Esophagus mucosa (tissue), 1 donor: ENCODE measurements at places on chromosomes 11 and 22.

DNA sequence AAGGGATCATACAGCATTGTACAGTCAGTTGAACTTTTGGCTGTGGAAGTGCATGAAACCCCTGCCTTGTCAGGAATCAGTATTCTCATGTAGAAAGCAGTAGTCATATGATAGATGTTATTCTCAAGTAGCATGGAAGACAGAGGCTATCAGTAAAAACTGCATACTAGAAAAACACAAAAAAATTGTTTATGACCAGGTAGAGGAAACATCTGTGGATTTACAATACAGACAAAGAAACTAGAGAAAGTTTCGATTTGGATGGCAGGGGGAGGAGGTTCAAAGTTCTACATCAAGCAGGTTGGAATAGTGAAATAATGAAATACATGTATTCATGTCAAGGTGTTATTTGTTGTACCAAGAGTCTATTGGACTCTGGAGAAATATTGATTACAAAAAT, 212.3 kb upstream of the DDI1 start:
- ATAC-seq: no peak

DNA sequence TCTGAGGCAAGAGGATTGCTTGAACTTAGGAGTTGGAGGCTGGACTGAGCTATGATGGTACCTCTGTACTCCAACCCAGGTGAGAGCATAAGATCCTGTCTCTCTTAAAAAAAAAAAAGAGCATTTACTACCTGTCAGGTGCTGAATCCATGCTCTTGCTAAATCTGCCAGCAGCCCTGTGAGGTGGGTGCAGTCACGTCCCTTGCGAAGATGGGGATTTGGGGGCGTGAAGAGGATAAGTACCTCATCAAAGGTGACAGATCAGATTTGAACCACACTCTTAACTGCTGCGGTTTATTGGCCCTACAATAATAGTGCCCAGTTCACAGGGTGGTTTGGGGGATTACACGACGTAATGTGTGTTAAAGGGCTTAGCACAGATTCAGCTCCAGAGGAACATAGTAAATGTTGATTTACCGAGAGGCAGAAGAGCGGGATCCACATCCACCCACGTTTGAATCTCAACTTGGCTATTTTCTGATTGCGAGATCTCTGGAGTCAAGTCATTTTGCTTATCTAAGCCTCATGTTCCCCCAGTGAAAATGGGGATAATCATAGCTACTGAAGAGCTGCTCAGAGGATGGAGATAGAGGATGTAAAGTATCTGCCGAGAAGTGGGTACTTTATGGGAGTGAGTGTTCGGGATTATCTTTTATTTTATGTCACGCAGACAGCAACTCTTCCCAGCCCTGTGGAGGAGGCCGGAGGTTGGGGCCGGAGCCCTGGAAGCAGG, 28.1 kb upstream of the LRRC10B start:
- ATAC-seq: no peak

DNA sequence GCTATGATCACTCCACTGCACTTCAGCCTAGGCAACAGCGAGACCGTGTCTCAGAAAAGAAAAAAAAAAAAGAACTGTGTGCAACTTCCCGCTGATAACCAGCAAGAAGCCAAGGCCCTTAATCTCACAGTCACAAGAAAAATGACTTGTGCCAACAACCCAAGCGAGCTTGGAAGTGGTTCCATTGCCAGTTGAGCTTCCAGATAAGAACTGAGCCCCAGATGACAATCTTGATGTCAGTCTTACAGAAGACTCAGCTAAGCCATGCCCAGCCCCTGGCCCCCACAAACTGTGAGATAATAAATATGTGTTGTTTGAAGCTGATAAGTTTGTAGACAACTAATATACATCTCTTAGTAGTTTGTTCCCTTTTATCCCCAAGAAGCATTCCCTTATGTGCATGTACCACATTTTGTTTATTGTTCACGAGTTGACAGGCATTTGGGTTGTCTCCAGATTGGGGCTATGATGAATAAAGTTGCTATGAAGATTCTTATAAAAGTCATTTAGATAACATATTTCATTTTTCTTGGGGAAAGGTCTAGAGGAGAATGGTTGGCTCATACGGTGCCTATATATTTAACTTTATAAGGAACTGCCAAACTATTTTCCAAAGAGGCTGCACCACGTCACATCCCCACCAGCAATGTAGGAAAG, 85.9 kb downstream of the TIMP3 start:
- no peak for ATAC-seq

DNA sequence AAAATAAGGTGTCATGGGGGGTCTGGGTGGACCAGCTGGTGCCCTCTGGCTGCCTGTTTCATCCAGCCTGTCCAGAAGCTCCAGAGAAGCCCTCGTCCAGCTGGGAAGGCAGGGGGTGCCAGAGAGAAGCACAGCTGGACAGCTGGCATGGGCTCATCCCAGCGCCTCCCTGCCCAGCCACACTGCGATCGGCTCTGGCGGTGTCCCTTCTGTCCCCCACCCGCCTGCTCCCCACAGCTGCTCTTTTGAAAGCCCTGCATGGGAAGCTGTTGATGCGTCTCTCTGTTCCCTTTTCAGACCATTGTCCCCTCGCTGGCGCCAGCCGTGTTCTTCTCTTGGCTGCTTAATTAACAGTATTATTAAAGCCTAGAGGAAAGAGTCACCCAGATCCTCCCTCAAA, 86.5 kb downstream of the MN1 start:
- no peak for ATAC-seq

DNA sequence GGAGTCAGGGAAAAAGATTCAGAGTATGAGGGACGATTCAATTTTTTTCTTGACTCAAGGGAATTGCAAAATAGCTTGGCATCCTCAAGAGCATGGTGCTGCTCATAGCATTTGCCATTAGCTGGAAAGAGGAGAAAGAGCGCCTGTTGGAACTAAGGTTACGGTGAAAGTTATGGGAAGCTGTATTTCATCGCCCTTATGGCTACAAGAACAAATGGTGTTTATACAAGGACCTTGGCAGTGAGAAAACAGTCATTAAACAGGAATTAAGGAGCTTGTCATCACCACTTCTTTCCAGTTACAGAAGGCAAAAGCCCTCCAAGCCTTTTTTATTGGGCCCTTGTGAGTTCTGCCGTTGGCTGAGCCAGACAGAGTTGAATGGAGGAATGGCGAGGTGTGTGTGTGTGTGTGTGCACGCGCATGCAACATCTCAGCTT, 74.2 kb downstream of the ALX4 start:
- ATAC-seq: no peak

DNA sequence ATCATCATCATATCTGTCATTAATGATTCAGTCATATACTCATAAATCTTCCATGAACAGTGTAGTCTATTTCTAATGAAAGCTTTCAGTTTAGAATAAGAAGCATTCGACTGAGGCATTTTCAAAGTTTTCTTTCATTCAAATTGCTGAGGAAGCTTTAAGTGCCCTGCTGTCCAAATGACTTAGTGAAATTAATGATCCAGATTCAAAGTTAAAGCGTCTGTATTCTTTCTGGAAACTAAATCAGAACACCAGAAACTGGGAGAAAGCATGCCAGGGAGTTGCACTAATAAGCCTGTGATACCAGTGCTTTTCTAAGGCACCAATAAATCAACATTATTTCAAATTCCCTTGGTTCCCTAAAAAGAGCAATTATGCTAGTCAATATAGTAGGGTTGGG, 367.8 kb upstream of the ANO5 start:
- ATAC-seq: no peak

GRCh38 chr11:27408246-27408800, 45.3 kb upstream of the CCDC34 start:
- ATAC-seq: no peak

- no peak for ATAC-seq
Measured at GRCh38 chr11:86746514-86746913, 53.8 kb upstream of the PRSS23 start.

DNA sequence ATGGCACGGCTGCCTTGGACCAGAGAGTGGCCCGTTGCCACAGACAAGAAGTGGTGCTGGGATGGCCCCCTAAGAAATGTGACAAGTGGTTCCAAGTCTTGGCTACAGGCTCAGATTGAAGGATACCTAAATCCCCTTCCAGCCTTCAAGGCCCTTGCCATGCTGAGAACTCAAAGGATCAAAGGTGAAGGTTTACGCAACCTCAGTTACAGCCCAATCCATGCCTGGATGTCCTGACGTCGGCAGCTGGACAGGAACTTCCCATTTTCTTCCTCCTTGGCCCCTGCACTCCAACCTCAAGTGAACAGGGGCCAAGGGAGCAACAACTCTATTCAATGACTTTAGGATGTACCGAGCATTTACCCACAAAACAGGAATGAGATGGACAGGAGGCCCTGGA, 95.4 kb downstream of the DHCR7 start:
- ATAC-seq: no peak

DNA sequence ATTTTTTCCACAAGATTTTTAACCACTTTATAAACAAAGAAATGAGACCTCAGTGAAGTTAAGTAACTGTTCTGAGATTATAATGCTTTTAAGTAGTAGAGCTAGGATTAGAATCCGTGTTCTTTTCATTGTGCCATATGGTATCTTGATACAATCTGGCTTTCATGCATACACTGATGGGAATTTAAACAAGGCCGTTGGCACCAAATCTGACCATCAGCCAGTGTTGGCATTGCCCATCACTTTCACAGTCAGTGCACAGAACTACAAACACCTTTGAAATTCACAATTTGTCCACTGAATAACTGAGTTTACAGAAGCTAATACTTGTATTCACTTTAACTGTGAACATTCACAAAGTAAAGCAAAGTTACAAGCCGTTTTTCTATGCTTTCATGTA, 1228.0 kb downstream of the TBC1D22A start:
- no peak for ATAC-seq

DNA sequence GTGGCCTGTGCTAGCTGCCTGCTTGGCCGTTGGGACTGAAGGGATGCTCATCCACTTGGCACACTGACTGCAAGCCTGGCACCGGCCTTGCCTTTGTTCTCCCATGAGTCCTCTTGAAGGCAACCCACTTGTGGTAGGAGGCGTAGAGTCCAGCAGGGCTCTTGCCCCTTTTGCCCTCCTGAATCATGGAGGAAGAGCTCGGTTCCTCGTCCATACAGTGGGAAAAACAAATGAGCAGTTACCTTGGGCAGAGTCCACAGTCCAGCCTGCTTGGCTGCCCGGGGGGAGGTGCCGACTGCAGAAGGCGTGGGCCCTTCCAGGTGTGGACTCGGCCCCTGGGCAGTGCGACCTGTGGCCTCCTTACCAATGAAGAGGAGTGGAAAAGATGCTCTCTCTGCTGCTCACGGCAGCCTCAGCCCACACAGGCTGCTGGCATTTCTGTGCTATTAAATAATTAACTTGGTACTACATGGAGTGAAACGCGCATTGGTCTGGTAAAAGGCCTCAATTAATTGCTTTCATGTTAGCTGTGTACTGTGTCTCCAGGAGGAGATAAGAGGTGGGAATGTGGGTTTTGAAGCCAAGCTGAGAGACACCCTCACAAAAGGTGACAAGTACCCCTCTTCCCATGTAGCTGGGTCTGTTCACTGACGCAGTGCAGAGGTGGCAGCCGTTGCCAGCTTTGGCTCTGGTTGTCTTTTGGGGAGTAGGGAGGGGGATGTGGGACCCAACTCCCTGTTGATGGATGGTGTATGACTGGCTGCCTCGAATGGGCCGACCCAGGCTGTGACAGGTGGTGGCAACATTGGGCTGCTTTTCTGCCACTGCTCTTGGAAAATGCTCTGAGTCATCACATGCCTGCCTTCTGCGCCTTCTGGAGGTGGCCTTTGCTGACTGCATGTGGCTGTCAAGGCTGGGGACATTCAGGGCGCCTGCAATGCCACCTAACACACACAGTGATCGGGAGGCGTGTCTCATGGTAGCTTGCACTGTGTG, 26.8 kb upstream of the B3GAT1 start:
- no peak for ATAC-seq

DNA sequence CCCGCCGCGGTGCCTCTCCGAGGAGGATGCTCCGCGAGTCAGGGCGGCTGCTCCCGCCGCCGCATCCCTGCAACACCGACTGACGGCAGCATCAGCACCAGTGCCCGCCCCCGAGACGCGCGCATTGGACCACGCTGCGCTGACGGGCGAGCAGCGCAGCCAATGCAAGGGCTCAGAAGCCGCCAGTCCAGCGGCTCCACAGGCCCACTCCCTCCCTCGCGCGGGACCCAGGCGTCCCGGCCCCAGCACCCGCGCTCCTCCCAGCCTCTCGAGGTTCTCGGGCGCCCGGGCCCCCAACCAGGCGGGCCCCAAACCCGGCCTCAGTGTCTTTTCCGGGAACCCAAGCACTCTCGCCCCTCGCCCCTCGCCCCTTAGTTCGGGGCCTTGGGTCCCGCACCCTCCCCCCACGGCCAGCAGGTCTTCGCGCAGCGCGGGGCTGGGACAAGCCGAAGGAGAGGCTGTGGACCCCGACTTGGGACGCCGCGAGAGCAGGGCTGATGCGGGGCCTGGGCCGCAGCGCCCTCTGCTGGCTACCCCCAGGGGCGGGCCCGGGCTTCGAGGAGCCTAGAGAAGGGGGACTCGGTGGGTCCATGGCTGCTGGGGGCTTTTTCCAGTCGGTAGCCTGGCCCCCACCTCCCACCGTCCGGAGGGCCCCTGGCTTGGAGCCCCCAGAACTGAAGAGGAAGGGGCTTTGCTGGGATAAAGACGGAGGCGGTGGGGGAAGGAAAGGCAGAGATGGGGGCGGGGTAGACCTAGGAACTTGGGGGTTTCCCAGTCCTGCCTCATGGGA, at the start of gene NRXN2:
NRXN2 (minus strand) TSS at position 81 of the 790 bp plus-strand sequence. CDS start 9,498 bp downstream, outside the sequence.
- ATAC-seq: peak; percentile 88

DNA sequence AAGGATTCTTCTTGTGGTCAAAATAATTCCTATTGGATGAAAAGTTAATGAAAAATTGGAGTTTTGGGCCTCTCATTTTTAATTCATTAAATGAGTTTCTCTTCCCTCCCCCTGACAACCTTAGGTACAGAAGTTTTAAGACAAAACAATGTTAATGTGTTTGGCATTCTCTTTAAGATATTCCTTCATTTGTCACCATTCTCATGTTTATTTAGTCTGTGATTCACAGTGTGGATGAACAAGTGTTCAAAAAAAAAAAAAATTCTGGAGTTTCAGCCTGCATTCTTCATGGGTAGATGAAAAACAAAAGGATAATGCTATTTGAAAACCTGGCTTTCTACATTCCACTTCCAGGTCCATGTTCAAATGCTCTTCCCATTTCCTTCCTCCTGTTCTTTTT, 172.6 kb upstream of the LUZP2 start:
- ATAC-seq: no peak

DNA sequence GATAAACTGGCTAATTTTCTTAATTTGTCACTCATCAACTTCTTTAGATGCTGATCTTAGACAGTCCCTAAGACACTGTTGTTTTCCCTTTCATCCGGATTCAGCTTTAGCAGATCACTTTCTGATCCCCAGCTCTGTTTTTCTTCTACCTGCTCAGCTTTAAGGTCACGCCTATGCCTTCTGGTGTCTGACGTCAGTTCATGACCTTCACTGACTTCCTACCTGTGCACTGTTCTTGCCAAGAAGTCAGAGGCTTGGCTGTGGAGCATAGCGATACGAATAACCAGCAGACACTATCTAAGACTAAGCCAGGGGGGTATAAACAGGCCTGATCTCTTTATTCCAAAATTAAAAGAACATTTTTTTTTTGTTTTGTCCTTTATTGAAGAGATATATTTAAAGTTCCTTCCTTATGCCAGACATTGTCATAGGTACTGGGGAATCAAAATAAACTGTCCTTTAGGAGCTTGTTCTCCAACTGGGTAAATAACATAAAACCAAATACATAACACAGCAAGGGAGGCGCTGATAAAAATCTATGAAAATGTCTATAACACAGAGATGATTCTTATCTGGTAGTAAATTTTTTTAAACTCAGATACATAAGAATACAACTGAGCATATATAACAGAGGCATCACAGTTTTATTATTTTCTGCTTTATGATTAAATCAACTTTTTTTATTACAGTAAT, 352.2 kb upstream of the CTSC start:
- peak; percentile 64 for ATAC-seq
